ENCODE measurements at places on chromosomes 7 and 10.

DNA sequence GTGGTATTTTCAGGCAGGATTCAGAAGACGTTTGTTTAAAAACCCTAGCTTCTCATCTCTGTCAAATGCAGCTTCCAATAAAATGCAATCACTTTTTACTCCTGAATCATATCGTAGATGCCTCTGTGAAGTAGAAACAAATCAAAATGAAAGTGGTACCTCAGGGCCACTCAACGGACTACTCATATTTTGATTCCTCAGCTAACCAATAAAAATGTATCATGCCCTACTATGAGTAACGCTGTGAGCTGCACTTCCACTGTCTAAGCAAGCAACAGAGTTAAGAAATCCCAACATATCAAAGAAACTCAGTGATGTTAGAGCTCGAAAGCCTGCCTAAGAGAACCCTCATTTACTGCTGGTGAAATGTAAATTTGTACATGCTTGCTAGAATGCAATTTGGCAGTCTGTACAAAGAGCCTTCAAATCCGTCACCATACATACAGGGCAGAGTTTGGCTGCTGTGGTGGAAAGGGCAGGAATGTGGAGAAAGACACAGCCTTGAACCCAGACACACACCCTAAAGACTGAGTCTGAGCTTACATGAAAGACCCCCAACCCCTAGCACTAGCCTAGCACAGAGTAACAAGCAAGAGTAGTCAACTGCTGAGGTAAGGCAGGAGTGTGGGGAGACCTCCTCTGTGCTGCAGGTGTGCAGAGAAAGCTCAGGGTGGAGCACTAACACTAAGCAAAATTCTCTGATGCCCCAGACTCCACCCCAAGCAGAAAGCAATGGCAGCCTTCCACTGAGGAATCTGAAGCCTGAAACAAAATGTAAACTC, 151.5 kb downstream of the ANK3 start:
- DNase-seq = peak; percentile 69

- DNase-seq = no peak
These were observed 22.3 kb upstream of the IL15RA start for GRCh38 chr10:5999440-6000165.

- no peak for DNase-seq
These were observed 1.3 kb downstream of the RFC2 start for GRCh38 chr7:74252893-74253292.

- DNase-seq = no peak
These were observed 121.4 kb upstream of the RET start for GRCh38 chr10:42955493-42955889.

DNA sequence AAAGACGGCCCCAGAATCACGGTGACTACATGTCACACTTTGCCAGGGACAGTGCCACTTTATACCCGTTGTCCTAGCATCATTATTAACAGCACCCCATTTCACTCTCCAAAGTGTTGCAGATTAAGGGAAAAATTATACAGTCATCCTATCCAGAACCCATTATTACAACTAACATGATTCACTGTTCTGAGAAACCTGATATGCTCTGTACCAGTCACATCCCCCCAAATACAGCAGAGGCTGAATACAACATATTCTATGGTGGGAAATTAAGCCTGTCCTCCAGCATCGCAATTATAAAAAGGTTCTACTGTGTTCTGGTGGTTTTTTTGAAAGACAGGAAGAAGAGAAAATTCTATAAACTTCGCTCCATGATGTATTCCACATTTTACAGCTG, 162.1 kb downstream of the JAZF1 start:
- DNase-seq = peak; percentile 67

- DNase-seq = no peak
These were observed 57.7 kb downstream of the PRTFDC1 start for GRCh38 chr10:24894728-24895127.

GRCh38 chr10:68247931-68248330, 16.0 kb upstream of the ATOH7 start:
- no peak for DNase-seq

DNA sequence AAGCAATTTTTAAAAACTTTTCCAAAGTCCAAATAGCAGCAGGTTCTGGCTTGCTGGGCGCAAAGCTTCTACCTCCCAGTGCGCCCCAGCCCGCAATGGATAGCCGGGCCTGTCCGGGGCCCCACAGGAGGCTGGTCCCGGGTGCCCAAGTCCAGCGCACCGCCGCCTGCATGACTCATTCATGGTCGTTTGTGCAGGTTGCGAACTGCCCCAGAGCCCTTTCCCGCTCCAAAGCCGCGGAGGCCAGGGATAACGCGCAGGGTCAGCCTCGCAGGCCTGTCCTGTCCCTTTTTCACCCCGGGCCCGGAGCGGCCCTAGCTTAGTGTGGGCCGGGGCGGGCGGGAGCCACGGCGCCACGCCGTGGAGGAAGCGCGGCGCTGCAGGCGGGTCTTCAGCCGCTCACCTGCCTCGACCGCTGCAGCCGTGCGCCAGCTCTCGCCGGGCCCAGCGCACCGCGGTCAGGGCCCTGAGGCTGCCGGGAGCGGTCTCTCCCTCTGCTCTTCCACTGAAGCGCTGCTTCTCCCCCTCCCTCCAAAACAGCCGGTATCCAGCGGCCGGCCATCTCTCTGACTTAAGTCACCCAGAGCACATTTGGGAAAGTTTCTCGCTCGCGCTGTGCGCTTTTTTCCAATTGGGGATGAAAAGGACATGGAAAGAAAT, 1.7 kb upstream of the EGR2 start:
- DNase-seq = peak; percentile 70

DNA sequence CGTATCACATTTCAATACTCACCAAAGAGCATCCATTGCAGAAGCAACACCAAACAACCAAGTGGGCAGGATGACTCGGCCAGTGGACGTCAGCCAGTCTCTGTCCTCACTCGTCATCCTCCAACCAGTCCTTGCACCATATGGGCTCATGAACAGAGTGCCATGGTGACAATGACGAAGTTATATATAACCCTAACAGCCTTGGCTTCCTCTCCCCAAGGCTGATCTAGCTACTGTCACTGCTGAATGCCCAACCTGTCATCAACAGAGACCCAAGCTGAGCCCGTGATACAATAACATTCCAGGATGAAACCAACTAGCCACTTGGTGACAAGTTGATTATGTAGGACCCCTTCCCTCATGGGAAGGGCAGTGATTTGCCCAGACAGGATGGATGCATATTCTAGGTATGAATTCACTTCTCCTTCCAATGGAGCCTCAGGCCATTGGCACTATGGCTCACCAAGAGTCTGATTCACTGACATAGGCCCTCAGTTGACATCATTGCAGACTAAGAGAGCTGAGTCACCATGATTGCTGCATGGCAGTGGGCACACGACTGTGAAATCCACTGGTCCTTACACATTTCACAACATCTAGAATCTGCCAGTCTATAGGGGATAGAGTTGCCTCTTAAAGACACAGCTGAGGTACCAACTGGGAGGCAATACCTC, 26.3 kb upstream of the PPIF start:
- DNase-seq = peak; percentile 81

GRCh38 chr7:73470208-73470607, 36.6 kb downstream of the FZD9 start:
- no peak for DNase-seq

DNA sequence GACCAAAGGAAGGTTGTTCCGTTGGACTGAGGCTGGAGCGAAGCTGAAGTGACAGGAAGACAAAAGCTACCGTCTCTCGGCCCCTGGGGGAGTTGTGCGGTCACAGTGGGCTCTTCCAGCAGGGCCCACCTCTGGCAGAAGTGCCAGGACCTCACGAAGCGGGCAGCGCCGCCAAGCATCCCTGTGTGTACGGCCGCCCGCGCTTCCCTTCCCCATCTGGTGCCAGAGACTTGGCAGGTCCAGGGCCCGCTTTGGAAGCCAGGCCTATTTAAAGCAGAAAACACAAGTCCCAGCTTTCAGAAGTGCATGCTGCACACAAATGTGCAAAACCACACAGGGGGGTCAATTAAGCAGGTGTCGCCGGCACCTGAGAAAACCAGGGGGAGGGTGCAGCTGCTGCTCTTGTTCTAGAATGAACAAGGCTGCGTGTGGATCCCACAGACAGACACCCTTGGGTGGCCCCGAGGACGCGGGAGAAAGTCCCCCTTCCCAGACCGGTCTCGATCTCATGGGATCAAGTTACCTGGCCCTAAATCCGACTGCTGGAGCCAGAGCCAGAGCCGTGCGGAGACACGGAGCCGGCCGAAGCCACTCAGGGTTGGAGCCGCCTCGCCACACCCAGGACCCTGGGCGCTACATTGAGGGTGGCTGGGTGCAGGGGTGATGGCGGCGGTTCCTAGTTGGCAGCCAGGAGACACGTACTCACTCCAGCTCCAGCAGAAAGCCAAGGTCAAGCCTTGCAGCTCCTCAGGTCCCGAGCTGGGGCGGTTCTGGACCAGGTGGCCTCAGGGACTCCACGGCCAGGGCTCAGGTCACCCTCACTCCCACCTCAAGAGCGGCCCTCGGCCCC, 51.8 kb upstream of the PPP2R2D start:
- no peak for DNase-seq

- no peak for DNase-seq
These were observed 2.4 kb downstream of the MIOS start for GRCh38 chr7:7569081-7569527.

GRCh38 chr10:33818343-33818742, 483.9 kb upstream of the NRP1 start:
- no peak for DNase-seq

GRCh38 chr10:1524540-1524939, 212.8 kb downstream of the ADARB2 start:
- no peak for DNase-seq

DNA sequence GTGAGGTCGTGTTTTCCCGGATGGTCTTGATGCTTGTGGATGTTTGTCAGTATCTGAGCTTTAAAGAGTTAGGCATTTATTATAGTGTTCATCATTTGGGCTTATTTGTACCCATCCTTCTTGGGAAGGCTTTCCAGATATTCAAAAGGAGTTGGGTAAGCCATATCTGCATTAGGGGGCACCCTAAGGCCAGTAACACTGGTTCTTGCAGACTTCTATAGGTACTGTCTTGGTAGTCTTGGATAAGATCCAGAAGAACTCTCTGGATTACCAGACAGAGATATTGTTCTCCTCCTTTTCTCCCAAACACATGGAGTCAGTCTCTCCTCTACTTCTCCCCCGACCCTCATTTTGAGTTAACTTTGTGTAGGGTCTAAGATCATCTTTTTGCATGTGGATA, 92.8 kb downstream of the SDK1 start:
- peak; percentile 3 for DNase-seq

- no peak for DNase-seq
These were observed 248.3 kb downstream of the ZMYND11 start for GRCh38 chr10:383519-383918.

- peak; percentile 28 for DNase-seq
These were observed 643 bp downstream of the SMO start for GRCh38 chr7:129188892-129189660.

DNA sequence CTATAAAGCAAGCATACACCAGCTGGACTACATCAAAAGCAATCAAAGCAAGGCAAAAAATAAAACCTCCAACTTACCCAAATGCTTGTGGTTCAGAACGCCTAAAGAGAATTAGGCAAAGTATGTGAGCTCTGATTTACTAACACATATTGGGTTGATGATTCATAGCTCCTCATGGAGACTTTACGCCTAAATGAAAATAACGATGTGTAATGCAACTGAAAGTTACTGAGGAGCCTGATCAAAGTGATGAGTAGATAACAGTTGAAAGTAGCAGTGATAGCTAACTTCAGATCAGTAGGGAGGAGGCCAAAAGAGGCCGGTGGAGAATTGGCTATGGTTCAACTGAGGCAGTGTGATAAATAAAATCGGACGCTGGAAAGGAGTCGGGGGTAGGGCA, 85.0 kb downstream of the MPP7 start:
- DNase-seq = peak; percentile 89

DNA sequence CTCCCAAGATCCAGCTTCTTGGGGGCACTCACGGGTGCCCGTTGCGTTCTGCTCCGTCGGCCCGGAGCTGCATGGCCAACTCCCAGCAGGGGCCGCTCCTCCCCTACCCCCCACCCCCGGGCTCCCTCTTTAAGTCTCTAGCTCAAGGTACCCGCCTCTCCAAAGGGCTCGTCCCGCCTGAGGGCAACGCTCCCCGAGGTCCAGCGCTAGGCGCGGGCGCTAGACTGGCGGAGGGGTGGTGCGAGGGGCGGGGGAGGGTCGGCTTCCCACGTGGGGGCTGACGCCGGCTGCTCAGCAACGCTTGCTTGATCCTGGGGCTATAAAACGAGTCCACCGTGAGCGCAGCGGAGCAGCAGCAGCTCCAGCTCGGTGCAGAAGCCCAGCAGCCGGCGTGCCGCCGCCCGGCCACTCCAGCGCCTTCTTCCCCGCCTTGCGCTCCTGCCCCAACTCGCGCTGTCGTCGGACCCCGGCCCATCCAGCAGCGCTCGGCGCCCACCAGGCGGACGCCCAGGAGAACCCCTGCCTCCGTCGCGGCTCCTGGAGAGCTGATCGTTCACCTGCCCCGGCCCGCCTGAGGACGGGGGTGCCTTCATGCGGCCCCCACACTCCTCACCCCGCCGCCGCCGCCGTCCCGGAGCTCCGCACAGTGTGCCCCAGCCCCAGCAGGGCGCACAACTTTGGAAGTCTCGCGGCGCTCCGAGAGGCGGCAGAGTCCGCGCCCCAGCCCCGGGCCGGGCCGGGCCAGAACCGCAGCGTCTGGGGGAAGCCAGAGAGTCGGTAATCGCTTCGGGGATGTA, at the start of gene ADRA2A:
Gene ADRA2A (plus strand): TSS at position 348 of the 797 bp plus-strand sequence. CDS start 968 bp downstream, outside the sequence.
- DNase-seq = peak; percentile 45

GRCh38 chr7:118572604-118573003, 348.1 kb downstream of the ANKRD7 start:
- DNase-seq = no peak

GRCh38 chr10:22978287-22978686, 50.4 kb downstream of the ARMC3 start:
- no peak for DNase-seq

GRCh38 chr7:36787933-36788378, 63.7 kb upstream of the AOAH start:
- DNase-seq = no peak

GRCh38 chr7:94513565-94513860, 3.9 kb downstream of the CASD1 start:
- no peak for DNase-seq

DNA sequence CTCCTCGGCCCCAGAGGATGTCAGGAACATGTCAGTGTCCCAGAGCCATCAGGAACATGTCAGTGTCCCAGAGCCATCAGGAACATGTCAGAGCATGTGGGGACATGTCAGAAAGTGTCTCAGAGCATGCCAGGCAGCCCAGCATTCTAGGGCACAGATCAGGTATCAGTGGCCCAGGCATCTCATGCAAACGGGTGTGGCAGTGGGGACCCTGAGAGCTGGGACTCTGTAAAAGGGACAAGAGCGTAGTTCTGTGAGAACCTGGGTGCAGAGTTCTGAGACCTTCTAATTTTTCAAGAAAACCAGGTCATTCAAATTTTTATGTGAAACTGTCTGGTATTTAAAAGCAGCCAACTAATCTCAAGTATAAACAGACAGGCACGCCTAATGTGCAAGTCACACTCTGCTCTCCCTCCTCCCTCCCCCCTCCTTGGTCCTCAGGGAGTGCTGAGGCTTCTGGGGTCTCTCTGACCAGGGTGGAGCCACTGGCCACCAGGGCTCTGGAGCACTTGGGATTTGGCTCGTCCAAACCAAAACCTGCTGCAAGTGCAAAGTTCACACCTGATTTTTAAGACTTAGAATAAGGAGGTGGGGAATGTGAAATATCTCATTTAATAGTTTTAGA, 64.6 kb downstream of the ALOX5 start:
- peak; percentile 14 for DNase-seq

Measured in iris pigment epithelial cell (primary cell).